GM20000 (cell line): ENCODE measurements at places on chromosomes 3 and 15.

- peak; percentile 92 for DNase-seq
Observed at GRCh38 chr3:55484801-55485791, 2.0 kb downstream of the WNT5A start.

DNA sequence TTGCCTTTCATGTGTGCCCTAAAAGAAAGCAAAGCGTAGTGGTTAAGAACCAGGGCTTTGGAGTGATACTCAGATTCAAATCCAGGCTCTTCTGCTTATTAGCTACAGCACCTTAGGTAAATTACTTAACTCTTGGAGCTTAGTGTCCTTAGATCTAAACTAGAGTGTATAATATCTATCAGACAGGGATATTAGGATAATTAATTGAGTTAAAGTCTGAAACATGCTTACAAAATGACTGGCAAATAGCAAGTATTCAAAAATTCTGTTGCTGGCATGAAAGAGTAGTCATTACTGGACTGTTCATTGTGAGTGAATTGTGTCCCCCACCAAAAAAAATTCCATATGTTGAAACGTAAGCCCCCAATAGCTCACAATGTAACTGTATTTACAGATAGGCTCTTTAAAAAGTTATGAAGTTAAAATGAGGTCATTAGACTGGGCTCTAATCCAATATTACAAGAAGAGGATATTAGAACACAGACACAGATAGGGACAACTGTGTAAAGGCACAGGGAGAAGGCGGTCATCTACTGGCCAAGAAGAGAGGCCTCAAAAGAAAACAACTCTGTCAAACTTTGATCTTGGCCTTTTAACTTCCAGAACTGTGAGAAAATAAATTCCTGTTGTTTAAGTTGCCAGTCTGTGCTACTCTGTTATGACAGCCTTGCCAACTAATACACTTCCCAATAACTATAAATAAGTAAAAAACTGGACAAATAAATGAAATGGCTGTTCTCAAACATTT, 60.4 kb upstream of the LRRC3B start:
- DNase-seq = no peak

GRCh38 chr3:186998937-186999368, 68.6 kb downstream of the ST6GAL1 start:
- DNase-seq = no peak

GRCh38 chr3:188176884-188177283, 22.9 kb downstream of the LPP start:
- DNase-seq = no peak

GRCh38 chr15:100383302-100384107, 41.7 kb upstream of the ADAMTS17 start:
- DNase-seq = peak; percentile 19

DNA sequence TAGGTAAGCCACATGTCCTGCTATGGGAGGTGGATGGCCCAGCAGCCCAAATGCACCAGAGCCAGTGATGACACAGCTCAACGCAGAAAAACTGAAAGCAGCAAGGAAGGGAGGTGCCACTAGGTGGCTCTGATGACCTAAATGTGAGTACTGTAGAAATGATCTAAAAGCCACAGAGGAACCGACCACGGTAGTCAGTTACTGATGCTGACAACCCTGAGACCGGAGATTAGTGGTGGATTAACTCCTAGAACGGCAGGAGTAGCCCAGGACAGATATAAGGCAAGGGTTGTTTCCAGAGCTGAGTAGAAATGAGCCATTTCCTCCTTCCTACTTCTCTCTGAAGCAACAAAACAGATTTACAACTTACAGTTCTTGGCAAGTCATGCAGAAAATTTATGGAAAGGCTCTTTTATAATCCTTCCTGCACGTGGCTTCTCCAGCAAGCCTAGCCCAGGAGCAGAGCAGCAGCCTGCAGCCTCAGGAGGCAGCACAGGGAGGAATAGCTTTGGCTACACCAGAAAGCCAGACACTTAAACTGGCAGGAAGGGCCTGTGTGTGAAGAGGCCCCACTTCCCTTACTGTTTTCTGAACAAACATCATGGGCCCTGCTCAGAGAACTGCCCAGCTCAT, 13.1 kb downstream of the FBXL22 start:
- peak; percentile 81 for DNase-seq

GRCh38 chr3:50572158-50572557, 2.8 kb downstream of the HEMK1 start:
- peak; percentile 72 for DNase-seq

- DNase-seq = no peak
Observed at GRCh38 chr3:53803816-53804695, 42.2 kb downstream of the CHDH start.

- DNase-seq = no peak
Observed at GRCh38 chr3:144457758-144458157, 486.1 kb downstream of the DIPK2A start.

- no peak for DNase-seq
Observed at GRCh38 chr3:127962937-127963336, 47.9 kb downstream of the KBTBD12 start.

GRCh38 chr3:151962352-151962751, 88.9 kb downstream of the SUCNR1 start:
- DNase-seq = no peak

DNA sequence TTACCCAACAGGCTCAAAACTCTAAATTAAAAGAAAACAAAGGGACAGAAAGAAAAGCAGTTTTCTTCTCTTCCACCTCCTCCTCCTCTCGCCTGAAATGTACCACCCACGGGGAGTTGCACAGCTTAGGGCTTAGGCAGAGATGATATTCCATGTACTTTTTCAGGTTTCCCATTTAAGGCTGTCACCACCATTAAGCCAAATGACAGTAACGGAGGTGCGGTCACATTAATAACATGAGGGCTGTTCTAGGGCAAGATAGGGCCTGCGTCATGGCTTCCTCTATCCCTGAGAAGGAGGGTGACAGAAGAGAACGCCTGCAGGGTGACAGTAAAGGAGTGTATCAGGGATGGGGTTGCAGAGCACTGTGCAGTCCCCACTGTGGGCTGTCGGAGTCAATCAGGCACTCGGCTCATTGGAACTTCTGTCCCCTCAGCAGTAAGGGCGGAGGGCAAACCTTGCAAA, 51.7 kb upstream of the TJP1 start:
- DNase-seq = no peak

GRCh38 chr3:30421266-30421665, 185.1 kb upstream of the TGFBR2 start:
- no peak for DNase-seq

DNA sequence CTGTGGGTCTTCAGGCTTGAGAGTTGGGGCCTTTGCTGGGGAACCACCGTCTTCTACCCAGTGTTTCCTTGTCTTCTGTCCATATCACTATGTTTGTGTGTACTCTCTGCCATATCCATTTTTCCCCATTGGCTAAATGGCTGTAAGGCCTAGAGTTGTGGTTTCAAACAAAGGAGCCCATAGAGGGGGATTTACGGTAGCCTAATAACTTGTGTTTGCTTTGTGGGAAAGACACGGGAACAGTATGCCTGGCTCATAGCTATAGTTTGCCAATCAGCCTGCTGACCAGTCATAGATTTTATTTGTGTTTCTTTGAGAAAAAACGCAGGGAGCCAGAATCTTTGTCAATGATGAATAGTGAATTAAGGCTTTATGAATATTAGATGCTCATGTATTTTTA, 554.8 kb downstream of the NAALADL2 start:
- DNase-seq = no peak

- DNase-seq = no peak
Observed at GRCh38 chr3:179108086-179108485, 36.5 kb upstream of the ZMAT3 start.

GRCh38 chr3:192060160-192060781, 599.3 kb downstream of the PYDC2 start:
- no peak for DNase-seq

DNA sequence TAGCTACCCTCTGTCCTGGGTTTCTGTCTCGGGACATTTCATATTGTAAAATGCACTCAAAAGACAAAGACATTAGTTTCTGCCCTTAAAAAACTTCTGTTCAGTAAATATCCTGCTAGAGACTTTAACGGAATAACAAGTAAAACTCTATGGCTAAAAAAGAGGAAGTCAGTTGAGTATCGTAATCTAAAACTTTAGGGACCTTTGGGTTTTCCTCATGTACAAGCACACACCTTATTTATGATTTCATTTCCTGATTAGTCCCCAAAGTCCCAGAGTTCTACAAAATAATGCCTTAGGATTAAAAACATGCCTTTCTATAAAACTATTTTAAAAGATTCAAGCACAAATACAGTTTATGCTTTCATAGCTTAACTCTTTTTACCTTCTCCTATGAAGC, 585.9 kb downstream of the UNC13C start:
- no peak for DNase-seq

GRCh38 chr3:141236361-141236760, 4.7 kb downstream of the PXYLP1 start:
- DNase-seq = no peak

DNA sequence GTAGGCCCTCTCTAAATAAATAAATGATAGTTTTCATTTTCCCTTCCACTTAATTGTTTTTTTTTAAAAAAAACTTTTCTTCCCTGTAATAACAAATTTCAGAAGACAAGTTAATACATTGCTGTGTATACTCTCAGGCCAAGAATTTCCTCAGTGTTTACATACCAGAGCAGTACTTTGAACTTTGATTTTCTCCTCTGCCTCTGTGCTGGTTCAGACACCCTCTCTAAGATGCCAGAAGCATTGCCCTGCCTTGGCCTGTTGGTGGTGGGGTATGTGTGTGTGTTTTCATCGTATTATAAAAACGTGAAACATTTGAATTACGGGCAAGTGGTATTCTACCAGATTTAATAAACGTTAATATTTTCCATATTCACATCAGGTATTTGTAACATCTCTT, 70.1 kb downstream of the SMAD3 start:
- no peak for DNase-seq

DNA sequence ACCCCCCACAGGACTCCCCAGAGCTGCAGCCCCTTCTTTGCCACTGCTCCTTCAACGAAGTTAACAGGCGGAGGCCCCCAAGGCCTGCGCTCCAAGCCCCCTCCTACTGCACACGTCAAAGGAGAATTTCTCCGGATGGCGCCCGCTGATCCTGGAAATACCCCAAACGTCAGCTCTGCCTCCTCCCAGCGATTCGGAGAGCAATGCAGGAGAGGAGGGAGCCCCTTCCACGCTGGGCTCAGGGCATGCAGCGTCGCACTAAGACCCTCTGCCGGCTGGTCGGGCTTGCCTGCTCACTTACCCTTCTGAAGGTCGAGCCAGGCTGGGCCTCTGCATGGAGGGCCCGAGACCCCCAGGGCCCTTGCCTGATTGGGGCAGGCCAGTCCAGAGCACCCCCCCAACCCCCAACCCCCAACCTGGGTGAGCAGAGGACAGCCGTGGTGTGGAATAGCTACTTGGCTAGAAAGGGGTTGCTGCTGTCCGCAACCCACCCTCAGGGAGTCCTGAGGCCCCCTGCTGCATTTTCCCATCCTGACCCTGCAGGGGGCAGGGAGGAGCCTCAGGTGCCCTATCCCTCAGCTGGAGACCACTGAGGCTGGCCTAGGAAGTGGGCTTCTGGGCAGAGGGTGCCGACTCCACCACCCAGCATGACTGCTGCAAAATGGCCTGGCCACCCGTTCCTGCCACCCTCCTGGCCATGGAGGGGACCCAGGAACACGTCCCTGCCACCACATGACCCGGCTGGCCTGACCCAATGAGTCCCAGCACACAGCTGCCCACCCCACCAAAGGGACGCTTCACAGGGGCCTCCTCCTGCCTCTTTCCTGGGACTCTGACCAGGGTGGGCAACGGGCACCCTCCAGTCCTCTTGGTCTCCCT, 976 bp downstream of the ATP2B2 start:
- no peak for DNase-seq

- no peak for DNase-seq
Observed at GRCh38 chr3:62708638-62709373, 166.4 kb downstream of the CADPS start.

GRCh38 chr3:10964537-10965167, 27.9 kb upstream of the SLC6A1 start:
- DNase-seq = peak; percentile 24

DNA sequence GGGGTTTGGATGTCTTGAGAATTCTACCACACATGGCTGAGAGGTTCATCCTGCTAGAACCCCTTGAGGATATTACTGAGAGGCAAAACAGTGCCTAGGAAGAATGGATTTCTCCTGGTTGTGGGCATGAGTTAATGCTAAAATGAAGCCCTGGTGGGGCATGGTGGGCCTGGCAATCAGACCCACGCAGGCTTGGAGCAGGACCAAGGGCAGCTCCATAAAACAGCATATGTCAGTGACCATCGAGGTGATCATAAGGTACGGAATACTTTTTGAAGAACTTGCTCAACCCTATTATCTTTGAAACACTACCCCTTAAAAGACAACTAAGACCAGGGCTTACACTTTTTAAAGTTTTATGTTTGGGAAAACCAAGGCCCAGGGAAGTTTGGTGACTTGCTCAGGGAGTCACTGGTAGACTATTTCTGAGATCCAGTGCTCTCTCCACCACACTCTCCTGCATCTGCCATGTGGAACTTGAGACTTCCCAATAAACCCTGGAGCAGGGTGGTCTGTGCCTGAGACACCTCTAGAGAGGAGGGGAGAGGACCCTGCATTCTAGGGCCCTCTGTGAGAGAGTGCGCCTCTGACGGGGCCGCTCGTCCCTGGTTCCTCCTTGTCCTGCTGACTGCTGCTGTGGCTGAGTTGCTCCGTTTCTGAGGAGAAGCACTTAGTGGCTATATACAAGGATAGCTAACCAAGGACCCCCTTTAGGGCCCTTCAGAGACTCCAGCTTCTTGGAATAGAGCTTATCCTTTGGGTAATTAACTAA, 28.0 kb upstream of the TIMP4 start:
- no peak for DNase-seq

DNA sequence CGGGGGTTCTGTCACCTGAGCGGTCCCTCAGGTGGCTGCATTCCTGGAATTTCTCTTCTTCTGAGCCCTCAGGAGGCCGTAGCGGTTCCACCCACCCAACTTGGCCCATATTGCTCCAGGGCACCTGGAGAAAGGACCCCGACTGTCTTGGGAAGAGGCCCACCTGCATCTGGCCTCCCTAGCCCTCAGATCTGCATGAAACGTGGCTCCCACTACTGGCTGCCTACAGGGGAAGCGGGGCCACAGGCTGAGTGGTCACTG, 9.9 kb upstream of the ANPEP start:
- no peak for DNase-seq

GRCh38 chr3:58191361-58191991, 19.3 kb downstream of the DNASE1L3 start:
- DNase-seq = no peak
